ENCODE measurements at places on chromosomes 7 and 10.

DNA sequence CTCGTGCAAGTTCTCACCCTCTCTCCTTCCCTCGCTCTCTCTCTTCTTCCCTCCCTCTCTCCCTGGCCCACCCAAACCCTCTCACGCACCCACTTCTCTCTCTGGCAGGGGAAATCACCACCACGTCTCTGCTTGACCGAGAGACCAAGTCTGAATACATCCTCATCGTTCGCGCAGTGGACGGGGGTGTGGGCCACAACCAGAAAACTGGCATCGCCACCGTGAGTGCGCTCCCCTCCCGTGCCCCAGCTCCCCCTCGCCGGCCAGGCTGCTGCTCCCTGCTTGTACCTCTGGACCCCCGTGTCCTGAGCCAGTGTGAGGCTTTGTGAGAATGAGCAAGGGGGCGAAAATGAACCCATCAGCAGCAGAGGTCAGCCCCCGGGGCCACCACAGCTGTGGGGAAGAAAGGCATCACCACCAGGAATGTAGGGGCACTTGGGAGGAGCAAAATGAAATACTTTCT lies 25.5 kb downstream of the C10orf105 start:
- DNase-seq = no peak

DNA sequence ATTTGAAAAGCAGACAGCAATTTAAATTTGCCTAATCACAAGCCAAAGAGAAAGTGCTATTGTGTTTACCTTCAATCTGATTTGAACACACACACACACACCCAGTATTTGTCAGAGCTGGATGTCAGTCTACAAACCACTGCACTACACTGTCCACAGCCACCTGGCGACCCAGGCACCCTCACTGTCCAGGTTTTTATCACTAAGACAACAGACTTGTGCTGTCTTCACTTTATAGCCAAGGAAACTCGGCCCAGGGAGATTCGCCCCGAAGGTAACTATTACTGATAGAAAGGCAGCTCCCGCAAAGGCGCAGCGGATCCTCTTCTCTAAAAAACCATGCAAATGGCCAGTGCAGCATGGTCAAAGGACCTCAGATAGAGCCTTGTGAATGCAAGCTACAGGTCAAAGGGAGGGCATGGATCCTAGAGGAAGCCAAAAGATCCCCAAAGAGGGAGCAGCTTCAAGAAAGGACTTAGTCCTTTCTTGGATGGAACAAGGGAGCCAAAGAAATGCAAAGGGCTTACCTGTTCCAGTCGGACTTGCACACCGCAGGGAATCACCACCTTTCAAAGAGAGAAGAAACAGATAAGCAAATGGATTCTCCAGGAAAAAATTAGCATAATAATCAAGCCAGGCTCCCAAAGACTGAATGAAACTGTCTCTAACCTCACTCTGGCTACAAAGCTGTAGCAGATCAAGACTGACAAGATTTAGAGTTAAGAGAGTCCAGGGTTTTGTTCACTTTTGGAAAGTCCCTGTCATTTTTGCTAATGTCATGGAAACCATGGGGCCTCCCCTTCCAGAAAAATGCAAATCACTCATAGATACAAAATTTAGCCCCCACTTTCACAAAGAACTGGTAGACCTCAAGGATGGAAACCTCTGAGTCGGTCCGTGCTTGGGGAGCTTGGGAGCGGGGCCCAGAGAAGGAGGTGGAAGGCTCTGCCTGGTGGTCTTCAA lies 101.1 kb downstream of the TNS3 start:
- DNase-seq = no peak

GRCh38 chr7:46133751-46134150 lies 212.7 kb upstream of the IGFBP3 start:
- DNase-seq = peak; percentile 14

DNA sequence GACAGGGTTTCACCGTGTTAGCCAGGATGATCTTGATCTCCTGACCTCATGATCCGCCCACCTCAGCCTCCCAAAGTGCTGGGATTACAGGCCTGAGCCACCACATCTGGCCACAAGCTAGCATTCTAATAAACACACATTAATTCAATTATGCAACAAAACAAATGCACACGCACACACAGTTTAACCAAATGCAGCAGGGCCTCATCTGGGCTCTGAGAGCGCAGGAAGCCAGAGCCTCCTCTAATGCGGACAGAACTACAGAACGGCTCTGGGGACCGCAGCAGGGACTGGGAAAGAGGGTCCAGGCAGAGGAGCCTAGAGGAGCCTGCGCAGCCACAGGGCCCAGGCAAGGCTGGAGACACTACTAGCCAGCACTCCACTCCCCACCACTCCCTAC lies 3.8 kb downstream of the MAD1L1 start:
- no peak for DNase-seq

GRCh38 chr10:51097546-51097945 lies 23.3 kb downstream of the PRKG1 start:
- no peak for DNase-seq

DNA sequence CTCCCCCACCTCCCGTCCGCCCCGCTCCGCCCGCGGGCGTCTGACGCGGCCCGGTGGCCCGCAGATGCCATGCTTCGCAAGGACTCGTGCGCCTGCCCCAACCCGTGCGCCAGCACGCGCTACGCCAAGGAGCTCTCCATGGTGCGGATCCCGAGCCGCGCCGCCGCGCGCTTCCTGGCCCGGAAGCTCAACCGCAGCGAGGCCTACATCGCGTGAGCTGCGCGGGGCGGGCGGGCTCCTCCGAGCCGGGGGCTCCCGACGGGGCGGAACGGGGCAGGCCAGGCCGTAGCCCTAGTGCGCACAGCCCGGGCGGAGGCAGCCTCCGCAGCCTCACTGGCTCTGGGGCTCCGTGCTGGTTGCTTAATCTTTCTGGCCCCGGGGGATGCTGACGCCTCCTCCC lies 2.8 kb downstream of the ASIC3 start:
- peak; percentile 85 for DNase-seq

GRCh38 chr7:115010441-115010820 lies 88.5 kb downstream of the MDFIC start:
- no peak for DNase-seq

DNA sequence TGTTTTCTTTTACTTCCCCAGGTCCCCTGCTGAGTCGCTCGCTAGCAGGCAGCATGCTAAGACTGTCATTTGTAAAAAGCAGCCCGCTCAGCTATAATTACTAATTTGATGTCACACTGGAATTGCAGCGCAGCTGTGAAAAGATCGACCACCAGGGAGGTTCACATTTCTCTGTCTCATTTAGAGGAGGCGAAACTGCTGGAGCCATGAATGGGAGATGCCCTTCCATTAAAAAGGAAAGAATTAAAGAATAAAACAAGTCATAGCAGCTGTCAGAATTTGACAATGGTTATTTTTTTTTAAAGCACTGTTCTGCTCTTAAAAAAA lies 153.5 kb downstream of the PIP4K2A start:
- no peak for DNase-seq

GRCh38 chr10:16820421-16820820 lies 3.2 kb upstream of the RSU1 start:
- DNase-seq = no peak

DNA sequence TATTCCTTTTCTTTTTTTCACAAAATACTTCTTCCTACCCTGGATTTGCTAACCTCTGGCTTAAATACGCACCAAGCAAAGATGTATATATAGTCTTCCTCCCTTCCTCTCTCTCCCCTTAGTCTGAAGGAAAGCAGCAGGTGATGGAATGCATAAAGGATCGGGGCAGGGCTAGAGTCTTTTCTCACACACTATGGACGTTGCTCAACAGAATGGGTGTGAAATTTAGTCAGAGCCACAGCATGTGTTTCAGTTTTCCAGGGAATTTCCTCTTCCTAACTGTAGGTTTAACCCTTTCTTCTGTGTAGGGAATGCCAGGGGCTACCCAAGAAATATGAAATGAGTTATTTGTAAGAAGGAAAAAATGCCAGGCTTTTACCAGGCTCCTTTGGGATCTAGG lies 71.4 kb upstream of the NFKB2 start:
- DNase-seq = no peak
